ENCODE measurements at places on chromosomes 5 and 9.

- DNase-seq = no peak
Measured at GRCh38 chr9:132154863-132155567, 6.8 kb upstream of the NTNG2 start.

GRCh38 chr9:136799854-136800657 lies 3.9 kb downstream of the CCDC183 start:
- peak; percentile 57 for DNase-seq

- DNase-seq = no peak
Measured at GRCh38 chr9:114845373-114845772, 39.5 kb upstream of the TNFSF15 start.

DNA sequence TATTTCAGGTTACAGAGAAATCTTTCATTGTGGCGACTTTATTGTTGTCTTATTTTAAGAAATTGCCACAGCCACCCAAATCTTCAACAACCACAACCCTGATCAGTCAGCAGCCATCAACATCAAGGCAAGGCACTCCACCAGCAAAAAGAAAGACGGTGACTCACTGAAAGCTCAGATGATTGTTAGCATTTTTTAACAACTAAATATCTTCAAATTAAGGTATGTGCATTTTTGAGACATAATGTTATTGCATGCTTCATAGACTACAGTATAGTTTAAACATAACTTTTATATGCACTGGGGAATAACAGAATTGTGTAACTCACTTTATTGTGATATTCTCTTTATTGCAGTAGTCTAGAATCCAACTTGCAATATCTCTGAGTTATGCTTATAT lies 263.4 kb downstream of the TMEM232 start:
- no peak for DNase-seq

GRCh38 chr9:126515873-126516505 lies 97.7 kb upstream of the LMX1B start:
- no peak for DNase-seq

- DNase-seq = no peak
Measured at GRCh38 chr5:117763271-117763670, 1188.6 kb upstream of the SEMA6A start.

- no peak for DNase-seq
Measured at GRCh38 chr5:10733426-10733825, 27.6 kb downstream of the DAP start.

Measured in globus pallidus (tissue), 1 donor.